ENCODE measurements at places on chromosomes 1 and 21.
A peak's percentile ranks its signal among the peaks of the same experiment; 100 is the strongest.

GRCh38 chr1:182851825-182852224 lies 12.7 kb downstream of the DHX9 start:
- no peak for DNase-seq

DNA sequence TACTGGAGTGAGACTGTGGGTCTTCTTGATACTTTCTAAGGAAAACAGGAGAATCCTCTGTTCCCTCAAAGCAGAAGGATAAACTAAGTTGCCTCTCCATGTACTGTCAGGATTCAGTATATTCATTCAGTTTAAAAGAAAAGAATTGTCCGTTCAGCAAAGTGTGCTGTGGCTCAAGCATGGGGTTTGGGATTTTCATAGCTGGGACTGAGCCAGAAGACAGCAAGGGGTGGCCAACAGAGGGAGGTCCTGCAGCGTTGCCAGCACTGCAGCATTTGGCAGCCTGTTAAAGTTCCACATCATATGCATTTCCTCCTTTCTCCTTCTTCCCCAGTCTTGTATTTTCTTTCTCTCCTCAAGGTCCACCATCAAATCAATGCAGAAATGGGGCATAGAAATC lies 75.1 kb downstream of the DTL start:
- DNase-seq, result no peak

GRCh38 chr1:53160924-53161378 lies 18.5 kb upstream of the SLC1A7 start:
- peak; percentile 94 for DNase-seq

DNA sequence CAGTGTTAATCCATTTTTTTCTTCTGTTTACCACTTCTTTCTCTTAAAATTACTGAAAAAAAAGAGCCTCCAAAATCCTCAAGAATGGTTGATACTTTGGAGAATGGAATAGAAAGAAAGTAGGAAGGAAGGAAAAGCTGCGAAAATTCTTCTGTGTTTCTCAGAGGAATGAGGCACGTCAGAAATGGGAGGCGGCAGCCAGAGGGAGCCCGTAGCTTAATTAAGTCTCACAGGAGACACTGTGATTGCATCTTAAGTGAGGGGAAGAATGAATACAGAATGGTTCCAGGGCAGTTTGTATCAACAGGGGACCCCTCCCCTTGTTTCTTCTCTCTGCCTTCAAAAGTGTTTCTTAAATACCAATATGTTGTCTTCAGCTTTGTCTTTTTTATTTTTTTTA lies 1099.5 kb downstream of the PLA2G4A start:
- DNase-seq, result peak; percentile 29

GRCh38 chr1:217333939-217334338 lies 297.0 kb downstream of the GPATCH2 start:
- peak; percentile 10 for DNase-seq

DNA sequence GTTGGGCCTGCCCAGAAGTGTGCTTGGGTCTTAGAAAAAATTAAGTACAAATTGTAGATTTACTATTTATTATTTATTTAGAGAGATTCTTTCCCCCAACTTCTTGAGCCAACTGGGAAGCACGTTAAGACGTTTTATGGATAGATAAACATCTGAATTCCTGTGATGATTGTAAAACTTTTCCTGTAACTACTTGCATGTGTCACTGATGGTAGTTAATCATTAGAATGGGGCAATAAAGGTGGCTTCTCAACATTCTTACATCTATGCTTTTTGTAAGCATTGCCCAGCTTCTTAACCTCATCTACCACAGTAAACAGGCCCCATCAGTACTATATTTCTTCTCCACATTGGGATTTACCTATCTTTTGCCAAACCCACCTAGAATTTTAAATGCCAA lies 559.8 kb downstream of the LMO4 start:
- DNase-seq, result no peak

DNA sequence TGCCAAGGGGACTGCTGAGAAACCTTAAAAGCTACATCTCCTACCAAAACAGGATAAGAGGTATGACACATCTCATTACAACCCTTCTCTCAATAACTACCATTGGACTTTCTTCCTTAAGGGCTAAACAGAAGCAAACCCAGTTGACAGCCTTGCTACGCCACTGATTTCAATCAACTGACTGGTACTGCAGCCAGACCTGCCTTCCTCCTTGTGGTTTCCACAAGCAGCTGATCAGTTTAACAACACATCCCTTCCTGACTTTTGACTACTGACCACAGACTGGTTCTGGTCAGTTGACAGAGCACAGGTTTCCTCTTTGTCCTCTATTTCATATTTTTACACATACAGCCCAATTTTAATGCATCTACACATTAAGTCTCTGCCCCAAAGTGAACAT lies 108.8 kb downstream of the ADAMTS1 start:
- no peak for DNase-seq

DNA sequence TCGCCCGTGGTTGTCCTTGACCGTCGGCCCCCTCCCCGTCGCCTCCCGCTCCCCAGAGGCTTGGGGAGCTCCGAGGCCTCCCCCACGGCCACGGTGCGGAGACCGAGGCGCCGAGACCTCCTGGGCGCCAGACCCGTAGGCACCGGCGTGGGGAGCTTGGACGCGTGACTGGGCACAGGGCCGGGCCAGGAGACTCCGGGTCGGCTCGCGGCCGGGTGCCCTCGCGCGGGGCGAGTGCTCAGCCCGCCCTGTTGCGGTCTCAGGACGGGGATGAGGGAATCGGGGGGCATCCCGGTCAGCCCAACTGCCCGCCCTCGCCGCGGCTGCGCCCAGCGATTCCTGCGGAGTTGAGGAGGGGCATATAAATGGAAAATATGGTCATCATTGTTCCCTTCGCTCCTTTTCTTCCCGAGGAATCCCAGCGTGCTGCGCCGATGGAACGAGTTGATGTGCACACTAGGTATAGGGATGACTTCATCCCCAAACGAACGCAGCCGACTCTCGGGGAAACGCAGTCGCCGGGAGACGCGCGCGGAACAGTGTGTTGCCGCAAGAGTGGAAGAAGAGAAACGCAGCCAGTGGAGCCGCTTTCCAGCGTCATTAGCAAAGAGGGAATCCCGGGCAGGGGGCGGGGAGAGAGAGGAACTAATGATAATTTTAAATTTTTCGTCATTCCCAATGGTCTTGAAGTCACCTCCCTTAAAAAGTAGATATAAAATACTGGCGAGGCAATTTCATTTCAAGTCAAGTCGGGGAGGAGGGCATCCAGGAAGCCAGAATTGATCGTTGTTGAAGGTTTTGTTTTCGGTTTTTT lies 747 bp upstream of the ENAH start:
- peak; percentile 45 for DNase-seq

GRCh38 chr21:15776818-15777217 lies 47.0 kb downstream of the USP25 start:
- DNase-seq, result no peak

DNA sequence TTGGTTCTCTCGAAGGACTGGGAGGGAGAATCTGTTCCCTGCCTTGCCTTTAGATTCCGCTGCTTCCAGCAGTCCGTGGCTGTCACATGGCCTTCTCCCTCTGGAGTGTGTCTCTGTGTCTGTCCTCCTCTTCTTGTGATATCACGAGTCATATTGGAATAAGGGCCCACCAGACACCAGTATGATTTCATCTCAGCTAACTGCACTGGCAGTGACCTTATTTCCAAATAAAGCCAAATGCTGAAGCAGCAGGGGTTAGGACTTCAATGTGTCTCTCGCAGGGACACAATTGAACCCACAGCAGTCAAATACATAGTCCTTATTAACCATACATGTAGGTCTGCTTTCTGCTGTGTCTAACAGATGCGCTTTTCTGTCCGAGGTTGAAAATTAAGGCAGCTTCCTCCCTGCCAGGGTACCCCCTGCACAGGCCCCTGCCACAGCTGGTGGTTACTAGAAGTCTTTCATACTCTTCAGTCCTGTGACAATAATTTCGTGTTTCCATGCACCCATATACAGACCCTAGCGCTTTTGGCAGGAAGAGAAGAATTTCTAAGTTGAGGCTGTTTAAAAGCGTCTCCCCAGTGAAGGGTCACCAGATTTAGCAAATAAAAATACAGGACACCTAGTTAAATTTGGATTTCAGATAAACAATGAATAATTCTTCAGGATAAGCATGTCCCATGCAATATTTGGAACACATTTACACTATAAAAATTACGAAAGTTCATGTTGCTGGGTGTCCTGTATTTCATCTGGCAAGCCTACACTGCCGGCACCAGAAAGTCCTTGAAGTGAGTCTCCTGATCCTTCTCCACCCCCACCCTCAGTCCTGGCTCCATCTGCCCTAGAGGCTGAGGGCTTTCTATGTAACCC lies 182.1 kb downstream of the ETS2 start:
- no peak for DNase-seq

DNA sequence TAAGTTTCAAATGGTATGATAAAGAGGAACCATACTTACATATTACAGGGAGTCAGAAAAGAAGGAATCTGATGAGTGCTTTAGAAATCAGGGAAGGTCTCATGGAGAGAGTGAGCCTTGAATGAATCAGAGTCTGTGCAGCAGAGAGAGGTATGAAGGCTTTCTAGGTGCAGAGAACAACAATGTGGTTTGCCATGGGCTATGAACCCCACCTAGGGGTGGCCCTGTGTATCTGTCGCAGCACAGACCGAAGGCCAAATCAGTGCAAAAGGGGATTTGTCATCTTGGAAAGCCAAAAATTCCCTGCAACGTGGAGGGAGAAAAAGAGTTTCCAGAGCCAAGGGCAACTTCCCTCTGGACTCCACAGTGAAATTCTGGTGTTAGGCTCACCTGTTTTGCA lies 3.5 kb downstream of the PAPPA2 start:
- peak; percentile 19 for DNase-seq

- DNase-seq, result no peak
Observed at GRCh38 chr1:14788080-14788479, 189.6 kb downstream of the KAZN start.

GRCh38 chr1:28458237-28459228 lies 47.3 kb upstream of the RCC1 start:
- DNase-seq, result no peak

DNA sequence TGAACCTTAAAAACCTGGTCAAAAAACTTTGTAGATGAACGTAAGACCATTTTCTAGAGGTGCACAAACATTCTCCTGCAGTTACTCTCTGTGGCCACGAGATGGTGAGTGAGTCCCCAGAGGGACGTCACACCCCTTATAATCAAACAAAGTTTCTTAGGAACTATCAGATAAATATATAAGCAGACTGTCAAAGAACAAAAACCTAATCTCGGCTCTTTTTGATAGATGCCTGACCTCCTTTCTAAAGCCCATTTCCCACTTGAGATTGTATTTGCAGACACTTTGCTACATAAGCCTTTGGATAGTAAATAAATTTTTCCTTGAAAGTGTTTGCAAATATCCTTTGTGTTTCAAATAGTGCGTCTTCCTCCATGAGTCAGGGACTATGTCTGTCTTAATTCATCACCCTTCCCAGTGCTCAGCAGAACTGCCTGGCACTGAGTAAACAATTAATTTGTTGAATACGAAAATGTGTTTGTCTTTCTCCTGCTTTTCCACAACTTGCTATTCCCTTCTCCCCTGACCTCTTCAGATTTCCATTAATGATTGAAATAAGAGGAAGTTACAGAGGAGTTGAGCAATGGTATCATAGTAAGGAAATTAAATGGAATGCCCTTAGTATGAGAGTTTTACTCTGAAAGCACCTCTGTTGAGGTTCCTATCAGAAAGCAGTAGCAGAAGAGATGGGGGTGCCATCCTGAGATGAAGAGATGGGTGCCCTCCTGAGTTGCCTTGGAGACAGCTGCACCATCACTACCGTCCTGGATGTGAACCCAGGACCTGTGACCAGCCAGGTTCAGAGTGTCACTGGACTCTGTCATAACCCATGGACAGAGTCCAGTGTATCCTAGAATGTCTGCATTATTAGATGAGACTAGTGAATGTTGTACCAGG lies 57.8 kb upstream of the RAVER2 start:
- peak; percentile 37 for DNase-seq

- no peak for DNase-seq
Observed at GRCh38 chr1:199272139-199272544, 633.3 kb downstream of the PTPRC start.

GRCh38 chr21:42218836-42219605 lies at the start of gene ABCG1:
Gene ABCG1, plus strand, starts transcription at chr21:42219140. Its CDS starts 123 bp downstream, at chr21:42219263.
- no peak for DNase-seq

- DNase-seq, result no peak
Observed at GRCh38 chr1:160711602-160712311, at the start of gene CD48. Gene CD48, minus strand, starts transcription at chr1:160711822. Its CDS starts 59 bp downstream, at chr1:160711763.

- no peak for DNase-seq
Observed at GRCh38 chr1:162676087-162676486, 43.8 kb downstream of the DDR2 start.

GRCh38 chr1:32632829-32633228 lies 17.5 kb downstream of the ZBTB8OS start:
- no peak for DNase-seq

DNA sequence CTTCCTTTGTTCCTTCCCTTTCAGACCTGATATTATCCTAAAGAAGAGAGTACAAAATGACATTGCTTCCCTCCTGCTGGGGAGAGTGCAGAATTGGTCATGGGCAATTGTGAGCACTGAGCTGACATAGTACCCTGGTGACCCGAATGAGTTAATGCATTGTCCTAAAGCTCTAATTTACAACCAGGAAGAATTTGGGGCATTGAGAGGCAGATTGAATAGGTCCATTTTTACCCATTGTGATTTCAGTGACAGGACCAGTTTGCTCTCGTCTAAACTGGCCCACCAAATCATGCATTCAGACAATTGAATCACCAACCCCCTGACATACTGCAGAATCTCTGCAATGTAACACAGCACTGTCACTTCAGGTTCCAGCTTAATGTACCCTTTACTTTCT lies 497.4 kb downstream of the DPYD start:
- no peak for DNase-seq

DNA sequence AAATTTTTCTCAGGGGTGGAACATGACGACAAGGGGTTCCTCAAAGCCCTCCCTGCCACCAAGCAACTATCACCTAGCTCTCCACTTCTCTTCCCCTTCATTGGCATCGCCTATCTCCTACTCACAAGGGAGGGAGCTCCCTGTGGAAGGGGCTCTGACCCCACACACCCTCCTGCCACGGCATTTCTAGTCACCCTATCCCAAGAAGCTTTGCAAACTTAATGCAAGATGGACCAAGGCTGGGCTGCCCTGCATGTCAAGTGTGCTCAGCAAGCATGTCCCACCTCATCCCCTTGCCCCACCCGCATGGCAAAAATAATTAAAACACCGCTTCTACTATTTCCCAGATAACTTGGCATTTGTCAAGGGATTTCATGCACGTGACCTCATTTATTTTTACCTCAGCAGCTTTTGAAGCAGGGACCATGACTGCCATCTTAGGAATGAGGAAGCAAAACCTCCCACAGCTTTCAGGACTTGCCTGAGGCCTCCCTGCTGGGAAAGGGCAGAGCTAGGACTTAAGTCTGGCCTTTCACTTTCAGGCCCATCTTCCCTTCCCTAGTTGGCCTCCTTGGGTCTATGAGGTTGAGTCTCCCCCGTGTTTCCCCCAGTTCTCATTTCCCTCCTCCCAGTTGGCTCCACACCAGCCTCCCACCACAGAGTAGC lies 161.3 kb downstream of the TSEN15 start:
- DNase-seq, result no peak

DNA sequence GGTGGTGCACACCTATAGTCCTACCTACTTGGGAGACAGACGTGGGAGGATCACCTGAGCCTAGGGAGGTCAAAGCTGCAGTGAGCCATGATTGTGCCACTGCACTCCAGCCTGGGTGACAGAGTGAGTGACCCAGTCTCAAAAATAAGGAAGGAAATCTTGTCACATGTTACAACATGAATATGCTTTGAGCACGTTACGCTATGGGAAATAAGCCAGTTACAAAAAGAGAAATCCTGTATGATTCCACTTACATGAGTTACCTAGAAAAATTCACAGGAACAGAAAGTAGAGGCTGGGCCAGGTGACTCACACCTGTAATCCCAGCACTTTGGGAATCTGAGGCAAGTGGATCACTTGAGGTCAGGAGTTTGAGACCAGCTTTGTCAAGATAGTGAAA lies 6.7 kb upstream of the PADI6 start:
- DNase-seq, result no peak

- DNase-seq, result peak; percentile 51
Observed at GRCh38 chr1:185315445-185316071, 1.5 kb downstream of the IVNS1ABP start.

Data from HepG2 (cell line).